Erythroblast (primary cell): ENCODE measurements at places on chromosomes 1 and 21.
A peak's percentile ranks its signal among the peaks of the same experiment; 100 is the strongest.

GRCh38 chr1:226634166-226634588 is 85.6 kb downstream of the STUM start:
- DNase-seq, result peak; percentile 88

DNA sequence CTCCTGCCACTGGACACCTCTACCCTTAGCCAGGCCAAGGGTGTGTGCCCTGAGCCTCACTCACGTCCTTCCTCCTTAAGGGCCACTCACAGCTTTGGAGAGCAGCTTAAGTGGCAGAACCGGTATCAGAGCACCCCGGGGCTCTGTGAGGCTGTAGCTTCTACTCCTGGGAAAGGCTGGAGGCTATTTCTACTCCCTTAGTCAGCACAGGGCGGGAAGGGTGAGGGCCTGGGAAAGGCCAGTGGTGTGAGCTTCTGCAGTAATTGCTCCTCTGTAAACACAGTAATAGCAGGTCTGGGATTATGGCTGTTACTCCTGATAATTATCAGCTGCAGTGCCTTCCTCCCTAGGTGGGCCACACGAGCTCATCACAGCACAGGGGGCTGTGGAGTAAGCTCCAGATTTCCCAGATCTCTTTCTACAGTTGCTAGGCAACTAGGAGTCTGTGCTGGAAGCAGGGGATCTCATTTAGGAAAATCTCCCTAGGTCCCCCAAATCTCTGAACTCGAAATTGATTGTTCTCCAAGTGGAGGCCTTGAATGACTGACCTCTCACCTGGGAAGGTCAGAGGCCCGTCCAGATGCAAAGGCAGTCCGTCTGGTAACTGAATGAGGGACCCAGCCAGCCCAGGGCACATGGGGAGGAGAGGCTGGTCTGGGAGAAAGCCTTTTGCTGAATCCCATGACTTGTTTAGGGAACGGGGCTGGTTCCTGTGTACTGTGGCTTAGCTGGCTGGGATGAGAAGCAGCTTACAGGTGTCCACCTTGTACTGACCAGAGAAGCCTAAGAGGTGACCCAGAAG is 29.3 kb downstream of the IER5 start:
- no peak for DNase-seq

DNA sequence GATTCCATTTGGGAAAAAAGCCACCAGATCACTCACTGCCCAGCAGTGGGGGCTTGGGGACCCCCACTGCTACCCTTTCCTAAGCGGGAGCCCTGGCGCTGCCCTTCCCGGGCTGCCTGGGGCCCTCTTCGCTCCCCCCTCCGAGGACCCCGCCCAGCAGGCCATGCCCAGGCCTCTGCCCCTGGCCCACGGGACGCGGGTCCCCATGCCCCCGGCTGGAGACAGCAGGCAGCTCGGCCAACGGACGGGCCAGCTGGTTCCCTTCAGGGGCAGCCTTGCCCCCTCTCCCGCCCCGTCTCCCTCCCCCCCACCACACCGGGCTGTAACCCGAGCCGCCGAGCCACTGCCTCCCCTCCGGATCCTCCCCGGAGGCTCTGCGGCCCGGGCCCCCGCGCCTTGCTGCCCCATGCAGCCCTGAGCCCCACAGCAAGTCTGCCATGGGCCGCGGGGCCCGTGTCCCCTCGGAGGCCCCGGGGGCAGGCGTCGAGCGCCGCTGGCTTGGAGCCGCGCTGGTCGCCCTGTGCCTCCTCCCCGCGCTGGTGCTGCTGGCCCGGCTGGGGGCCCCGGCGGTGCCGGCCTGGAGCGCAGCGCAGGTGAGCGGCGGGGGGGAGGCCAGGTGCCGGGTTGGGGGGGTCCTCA is at the start of gene MMP23B:
Gene MMP23B (plus strand): TSS at position 392 of the 639 bp plus-strand sequence. CDS start 46 bp downstream, at position 438.
- no peak for DNase-seq

GRCh38 chr1:206832352-206832880 is 33.0 kb upstream of the IL20 start:
- DNase-seq, result no peak

DNA sequence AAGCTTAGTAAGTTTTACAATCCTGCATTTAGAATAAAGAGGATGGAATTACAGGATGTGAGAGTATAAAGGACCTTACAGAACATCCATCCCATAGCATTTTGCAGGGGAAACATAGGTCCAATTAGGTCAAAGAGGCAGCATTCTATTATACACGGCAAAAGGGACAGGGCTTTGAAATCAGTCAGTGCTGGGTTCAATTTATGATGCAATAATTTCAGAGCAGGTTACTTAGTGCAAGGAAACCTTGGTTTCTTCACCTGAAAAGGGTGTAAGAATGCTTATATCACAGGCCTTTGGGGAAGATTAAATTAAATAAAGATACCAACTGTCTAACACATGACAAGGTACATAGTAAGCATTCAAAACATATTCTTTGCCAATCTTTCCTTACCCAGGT is 17.1 kb upstream of the NTNG1 start:
- DNase-seq, result no peak

- DNase-seq, result peak; percentile 2
These were observed 26.3 kb downstream of the PRDX6 start for GRCh38 chr1:173503391-173503790.
